Inflammatory macrophage (primary cell): ENCODE measurements at places on chromosomes 12 and 14.

DNA sequence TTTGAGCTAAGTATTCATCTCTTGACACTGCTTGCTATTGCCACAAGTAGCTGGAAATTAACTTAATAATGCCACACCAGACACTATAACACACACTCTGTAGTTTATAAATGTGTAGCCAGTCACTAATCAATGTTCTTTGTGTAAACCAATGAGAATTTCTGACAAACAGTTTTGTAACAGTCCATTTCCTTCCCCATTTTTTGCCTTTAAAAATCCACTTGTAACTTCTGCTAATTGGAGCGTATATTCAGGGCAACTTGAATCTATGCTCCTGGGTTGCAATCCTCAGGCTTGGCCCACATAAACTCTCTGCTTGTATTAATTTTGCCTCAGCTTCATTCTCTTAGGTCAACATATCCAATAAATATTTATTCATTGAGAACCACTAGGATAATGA, 125.0 kb upstream of the DHRS4 start:
- DNase-seq, result peak; percentile 84

- no peak for DNase-seq
Observed at GRCh38 chr12:32692358-32692757, 13.3 kb downstream of the DNM1L start.

DNA sequence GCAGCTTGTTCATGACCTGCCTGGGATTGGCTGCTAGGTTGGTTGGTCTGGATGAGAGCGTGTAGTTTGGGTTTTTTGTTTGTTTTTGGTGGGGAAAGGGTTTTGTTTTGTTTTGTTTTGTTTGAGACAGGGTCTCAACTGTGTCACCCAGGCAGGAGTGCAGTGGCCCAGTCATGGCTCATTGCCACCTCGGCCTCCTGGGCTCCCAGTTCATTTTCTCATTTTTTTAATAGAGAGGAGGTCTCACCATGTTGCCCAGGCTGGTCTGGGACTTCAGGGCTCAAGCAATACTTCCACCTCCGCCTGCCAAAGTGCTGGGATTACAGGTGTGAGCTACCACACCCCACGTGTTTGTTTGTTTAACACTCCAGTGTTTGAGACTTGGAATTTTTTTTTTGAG, 3.8 kb downstream of the DYNC1H1 start:
- no peak for DNase-seq

DNA sequence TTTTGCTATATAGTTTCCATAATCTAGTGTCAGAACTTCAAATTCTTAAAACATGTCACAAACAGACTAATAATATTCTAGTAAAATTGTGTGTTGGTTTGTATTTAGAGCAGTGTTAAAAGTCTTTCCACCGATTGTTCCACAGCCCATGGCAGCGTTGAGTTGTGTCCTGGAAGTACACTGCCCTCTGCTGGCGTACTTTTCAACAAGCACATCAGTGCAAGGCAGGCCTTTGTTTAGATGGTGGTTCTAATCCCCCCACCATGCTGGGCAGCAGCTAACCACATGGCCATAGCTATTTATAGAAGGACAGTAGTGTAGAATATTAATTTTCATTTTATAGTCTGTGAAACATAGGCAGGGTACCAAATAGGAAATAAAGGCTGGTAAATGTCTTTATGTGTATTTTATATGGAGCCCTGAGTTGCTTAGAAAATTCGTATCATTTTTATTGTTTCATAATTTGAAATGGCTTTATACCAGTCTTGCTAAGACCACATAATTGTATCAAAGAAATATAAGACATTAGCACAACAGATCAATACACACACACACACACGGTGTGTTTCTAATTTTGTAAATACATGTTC, 235.4 kb downstream of the SEC23A start:
- DNase-seq, result peak; percentile 65

DNA sequence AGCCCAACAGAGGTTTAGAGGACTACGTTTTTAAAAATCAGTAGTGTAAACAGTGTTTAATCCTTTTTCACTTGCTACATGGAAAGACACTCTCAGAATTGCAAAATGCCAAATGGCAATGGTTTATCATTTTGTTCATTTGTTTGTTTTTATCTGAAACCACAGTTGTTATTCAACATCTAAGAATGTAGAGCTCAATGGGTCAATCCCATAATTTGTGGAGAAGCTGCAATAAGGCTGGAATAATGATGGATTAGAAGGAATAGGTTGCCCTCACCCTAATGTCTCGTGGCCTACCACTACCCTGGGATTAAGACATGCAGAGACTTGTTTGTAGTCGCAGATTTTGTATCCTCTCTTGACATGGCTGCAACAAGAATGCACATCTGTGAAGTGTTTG, 115.7 kb downstream of the LLPH start:
- DNase-seq, result no peak

GRCh38 chr12:3662521-3662921, 90.4 kb downstream of the CRACR2A start:
- DNase-seq, result peak; percentile 7
